ENCODE measurements at places on chromosomes 16 and 17.
A peak's percentile ranks its signal among the peaks of the same experiment; 100 is the strongest.

GRCh38 chr17:36525888-36526287 is 8.8 kb downstream of the MYO19 start:
- DNase-seq = no peak

DNA sequence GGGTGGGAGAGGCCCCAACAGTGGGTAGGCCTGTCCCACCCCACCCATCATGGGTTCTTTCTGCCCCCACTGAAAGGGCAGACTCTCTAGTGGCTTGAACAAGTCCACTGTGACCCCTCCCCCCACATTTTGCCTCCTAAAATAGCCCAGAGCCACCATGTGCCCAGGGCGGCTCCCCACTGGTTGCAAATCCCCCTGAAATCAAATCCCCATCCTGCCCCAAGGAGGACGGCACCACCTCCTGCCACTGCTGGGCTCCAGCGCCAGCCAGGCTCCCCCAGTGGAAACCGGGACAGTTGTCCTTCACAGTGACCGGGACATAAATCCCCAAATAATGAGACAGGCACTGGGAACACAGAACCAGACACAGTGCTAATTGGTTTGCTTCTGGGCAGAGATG is 20.5 kb downstream of the ZNF385C start:
- DNase-seq = no peak

DNA sequence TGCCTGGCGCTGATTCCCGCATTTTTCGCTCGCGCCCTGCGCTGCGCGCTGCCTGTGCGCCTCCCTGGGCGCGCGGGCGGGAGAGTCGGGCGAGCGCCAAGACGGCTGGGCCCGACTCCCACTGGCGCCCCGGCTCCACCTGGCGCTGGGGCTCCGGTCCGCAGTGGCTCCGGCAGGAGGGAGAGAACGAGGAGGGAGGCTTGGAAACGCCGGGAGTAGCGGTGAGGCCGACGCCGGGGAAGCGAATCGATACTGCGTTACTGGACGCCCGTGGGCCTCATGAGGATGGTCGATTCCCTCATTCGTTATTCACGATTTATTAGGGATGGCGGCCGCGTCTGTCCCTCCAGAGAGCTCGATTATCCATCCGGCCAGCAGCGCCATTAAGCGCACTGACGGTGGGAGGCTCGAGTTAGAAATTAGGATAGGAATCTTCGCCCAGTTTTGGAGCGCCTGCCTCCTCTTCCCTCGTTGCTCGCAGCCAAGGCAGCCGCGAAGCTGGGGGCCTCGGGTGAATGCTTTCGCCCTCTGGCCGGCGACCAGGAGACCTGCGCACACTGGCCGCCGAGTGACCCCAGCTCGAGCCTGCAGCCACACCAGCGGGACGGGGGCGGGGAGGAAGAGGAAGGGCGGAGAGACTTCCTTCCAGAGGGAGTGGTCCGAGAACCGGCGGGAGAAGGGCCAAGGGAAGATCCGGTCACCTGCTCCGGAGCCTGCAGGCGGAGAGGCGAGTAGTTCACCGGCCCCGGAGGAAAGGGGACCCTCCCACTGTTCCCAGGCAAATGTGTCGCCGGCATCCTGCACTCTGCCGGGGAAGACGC is 1.3 kb upstream of the PCGF2 start:
- DNase-seq = peak; percentile 93

- DNase-seq = no peak
Observed at GRCh38 chr17:74464730-74465377, 1.6 kb upstream of the CD300A start.

DNA sequence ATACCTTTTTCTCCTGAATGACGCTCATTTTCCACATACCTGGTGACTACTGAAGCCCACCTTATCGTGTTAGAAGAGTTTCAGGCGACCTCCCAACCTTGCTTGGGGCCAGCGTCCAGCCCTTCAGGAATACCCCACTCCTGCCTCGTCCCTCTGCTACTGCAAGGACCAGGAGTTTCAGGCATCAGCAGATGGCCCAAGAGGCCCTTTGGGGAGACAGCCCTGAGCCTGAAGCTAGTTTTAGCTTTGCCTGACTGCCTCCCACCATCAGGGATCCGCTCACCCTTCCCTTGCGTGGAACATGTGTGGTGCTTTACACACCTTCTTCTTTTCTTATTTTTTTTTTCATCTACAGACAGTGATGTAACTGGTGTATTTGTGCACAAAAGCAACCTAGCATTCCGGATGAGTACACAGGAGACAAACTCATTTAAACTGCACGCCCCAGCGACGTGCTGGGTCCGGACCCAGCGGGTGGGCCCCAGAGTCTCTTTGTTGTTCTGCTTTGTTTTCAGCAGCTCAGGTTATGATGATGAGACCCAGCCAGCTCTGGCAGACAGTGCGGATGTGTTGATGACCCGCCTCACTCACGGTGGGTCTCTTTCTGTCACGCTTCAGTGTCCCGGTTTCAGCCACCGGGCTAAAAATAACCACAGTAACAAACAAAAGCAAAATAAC is 242.4 kb downstream of the C16orf95 start:
- no peak for DNase-seq

GRCh38 chr17:56985371-56986162 is 7.6 kb downstream of the SCPEP1 start:
- DNase-seq = peak; percentile 63

DNA sequence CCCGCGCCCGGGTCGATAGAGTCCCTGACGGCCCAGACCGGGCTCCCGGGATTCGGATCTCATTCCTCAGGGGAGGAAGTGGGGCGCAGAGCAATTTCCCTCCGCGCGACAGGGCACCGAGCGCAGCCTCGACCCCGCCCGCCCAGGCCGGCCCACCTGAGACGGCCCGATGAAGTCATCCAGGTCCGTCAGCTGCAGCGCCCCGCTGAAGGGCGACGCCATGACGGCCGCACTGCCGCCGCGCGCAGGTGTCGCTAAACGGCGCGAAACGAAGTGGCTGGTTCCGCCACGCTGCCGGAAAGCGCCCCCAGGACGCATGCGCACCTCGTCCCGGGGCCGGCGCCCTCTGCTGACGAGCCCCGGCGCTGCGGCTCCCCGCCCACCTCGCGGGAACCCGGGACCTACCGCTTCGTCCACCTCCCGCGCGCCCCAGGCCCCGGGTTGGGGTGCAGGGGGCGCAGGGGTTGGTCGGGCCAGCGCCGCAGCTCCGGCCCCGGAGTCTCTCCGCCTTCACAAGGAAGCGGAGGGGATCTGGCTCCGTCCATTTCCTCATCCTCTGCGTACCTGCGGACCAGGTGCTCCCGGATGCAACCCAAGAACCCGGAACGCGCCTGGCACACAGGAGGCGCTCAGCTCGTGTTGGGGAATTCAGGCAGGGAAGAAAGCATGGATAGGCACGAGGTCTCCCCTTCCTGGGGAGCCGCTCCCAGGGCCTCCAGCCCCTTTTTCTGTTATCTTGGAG is at the start of gene CIAO3:
Gene CIAO3, minus strand, starts transcription at position 234 of the 742 bp plus-strand sequence. Its CDS starts 12 bp downstream, at position 222.
- DNase-seq = peak; percentile 95

- no peak for DNase-seq
Observed at GRCh38 chr17:8798846-8799569, at the start of gene MFSD6L. TSS of gene MFSD6L (minus strand) at chr17:8799365. CDS start at chr17:8799120, 245 bp downstream.

- no peak for DNase-seq
Observed at GRCh38 chr16:57273826-57274225, 10.6 kb downstream of the PLLP start.

GRCh38 chr17:28940142-28940541 is 11.2 kb downstream of the PHF12 start:
- DNase-seq = no peak

GRCh38 chr17:83180264-83180995 is 101.0 kb downstream of the METRNL start:
- peak; percentile 62 for DNase-seq

GRCh38 chr17:54933921-54934320 is 33.3 kb downstream of the TOM1L1 start:
- DNase-seq = no peak

DNA sequence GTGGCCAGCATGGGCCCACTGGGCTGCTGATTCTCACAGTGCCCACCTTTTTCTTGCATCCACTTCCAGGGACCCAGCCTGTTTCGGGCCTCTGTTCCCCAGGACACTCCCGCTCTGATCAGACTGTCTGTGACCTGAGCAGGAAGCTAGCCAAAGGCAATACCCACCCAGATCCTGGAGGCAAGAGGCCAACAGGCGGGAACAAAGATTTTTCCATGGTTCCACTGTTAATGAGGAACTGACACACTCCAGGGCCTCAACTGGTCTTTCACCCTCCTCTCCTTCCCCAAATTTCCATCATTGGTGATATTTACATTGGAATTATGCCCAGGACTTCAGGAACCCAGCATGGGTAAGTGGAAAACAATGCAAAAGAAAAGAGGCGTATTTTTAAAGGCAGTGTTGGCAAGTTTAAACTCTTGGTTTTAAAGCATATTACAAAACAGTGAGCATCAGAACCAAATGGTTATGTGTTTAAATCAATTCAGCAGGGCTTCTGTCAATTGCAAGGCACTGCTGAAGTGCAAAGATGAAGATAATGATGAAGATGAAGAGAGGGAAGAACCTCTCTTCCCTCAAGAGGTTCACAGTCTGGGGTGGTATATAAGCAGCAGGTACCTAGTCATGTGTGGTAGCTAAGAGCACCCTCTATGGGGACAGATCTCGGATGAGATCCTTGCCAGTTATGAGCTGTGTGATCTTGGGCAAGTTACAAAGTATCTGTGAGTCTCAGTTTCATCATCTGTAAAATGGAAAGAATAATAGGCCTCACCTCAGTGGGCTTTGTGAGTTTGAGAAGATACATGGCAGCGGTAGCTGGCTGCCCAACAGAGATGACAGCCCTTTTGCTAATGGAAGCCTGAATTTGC is 14.4 kb upstream of the ATP2A3 start:
- peak; percentile 17 for DNase-seq

Measured in Right ventricle myocardium inferior (tissue), 1 donor.